NCI-H345 (cell line): ENCODE measurements at places on chromosomes 12 and 14.

- DNase-seq = no peak
Measured at GRCh38 chr12:44654646-44655639, 221.2 kb downstream of the NELL2 start.

DNA sequence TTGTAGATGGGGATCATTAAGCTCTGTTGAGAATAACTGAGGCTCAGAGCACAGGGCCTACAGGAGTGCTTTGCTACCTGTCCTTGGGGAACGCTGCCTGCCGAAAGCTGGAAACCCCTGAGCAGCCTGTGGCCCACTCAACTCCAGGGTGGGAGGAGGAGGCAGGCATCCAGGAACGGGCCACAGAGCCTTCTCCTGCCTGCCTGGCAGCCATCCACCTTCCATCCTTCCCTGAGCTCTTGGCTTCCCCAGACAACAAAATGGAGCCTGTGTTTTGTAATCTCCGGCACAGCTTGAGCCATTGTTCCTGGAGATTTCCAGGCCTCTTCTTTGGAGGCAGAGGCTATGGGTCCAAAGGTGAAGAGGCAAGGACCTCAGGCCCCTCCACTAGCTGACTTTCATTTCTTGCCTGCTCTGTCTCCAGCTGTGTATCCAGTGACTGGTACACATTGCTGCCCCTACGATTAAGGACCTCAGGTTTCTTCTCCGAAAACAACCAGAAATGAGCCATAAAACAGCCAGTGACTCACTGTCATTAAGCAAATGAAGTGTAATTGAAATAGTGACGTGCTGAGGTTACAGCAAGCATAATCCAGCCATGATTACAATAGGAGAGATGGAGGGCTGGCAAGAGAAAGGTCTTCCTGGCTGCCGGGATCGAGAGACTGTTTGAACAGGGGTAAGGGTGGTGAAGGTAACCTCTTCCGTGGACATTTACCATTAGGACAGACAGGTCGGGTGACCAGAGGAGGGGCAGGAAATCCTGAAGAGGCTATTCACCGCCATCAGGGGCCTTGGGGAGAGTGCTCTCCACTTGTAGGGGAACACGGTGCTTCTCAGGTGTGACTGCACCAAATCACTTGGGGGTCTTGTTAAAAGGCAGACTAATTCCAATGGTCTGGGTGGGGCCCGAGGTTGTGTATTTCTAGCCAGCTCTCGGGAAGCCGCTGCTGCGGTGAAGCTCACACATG is 56.3 kb upstream of the KCNA5 start:
- peak; percentile 45 for DNase-seq

- DNase-seq = no peak
Measured at GRCh38 chr12:75937486-75937885, 94.1 kb downstream of the PHLDA1 start.

DNA sequence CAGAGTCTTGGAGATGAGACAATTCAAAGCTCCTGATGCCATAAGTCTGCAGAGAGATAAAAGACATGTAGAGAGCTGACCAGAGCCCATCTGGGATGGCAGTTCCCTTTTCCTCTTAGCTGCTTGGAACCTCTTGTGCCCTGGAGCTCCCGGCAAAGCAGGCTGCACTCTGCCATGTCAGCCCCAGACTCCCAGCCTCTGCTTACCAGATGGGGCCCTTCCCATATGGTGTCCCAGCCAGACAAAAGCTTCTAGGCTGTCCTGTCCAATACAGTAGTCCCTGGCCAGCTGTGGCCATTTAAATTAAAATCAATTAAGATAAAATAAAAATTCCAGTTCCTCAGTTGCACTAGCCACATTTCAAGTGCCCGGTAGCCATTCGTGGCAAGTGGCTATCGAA is 303.9 kb downstream of the TTC6 start:
- DNase-seq = no peak

DNA sequence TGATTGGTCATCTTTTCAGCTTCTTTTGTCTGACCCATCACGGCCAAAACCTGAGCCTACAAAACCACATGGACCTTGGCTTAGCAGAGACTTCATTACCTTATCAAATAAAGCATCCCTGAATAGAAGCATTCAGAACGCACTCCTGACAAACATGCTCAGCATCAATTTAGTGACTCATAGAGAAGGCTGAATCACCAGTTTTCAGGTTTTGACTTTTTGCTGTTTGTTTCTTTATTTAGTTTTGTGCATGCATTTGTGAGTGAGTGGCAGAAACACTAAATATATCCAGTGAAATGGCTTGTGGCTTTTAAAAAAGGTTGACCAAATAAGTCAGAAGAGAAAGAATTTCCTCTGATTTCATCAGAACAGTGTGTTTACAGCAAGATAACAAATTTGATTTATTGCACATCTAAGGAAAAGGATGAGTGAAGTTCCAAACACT is 19.0 kb upstream of the OVCH1 start:
- no peak for DNase-seq

GRCh38 chr12:62618319-62618718 is 151.7 kb downstream of the MON2 start:
- no peak for DNase-seq

DNA sequence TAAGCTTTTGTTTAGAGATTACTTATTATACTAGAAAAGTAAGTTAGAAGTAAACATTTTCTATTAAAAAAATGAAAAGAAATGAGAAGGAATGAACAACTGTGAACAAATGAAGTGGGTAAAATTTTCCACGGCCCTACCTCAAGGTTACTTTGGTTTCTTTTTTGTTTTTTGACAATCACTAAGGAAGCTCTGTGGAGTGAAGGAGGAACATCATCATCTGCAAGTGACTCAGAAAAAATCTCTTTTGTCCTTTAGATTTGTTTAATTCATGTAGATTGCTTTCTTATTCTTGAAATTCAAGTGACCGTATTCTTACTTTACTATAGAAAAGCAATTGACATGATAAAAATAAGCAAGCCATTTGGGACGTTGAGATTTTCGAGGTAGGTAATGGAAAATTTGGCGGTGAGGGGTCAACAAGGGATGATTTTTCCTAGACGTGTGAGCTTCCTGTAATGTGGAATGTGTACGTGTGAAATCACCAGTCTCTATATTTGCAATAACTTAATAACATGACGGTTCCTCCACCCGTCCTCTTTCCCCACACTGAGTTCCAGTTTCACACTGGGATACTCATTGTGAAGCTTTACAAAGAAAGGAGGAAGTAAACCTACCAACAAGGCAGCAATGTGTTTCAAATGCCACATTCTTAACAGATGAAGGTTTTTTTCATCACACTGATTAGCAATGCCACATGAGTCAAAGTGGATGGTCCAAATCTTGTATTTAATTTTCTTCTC is 62.3 kb upstream of the EGLN3 start:
- no peak for DNase-seq

DNA sequence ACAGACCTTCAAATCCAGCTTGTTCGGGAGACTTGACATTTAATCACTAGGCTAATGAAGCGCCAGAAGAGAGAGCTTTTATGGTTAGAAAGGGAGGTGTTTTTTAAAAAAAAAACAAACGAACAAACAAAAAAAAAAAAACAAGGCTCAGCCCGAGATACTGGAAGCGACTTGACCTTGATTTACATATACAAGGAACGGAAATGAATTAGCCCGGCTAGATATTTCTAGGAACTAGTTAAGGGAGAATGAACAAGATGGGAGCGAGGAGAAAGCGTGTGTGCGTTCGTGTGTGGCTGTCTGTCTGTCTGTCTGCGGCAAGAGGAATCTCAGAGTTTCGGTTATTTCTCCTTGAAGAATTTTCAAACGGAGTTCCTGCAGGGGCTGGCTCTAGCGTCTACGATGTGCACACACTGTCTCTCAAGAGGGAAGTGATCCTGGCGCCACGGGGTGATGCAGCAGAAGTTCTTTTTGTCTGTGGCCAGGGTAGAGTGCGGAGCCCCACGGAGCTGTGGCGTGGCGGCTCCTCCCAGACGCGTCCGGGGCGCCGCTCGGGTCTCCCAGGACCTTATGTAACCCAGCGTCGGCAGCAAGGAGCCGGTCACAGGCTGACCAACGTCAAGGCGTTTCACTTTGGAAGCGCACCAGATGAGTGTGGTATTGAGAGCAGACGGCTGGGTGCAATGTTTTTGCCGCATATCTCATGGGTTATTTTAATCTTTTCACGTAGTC is 18.8 kb downstream of the SOCS2 start:
- peak; percentile 48 for DNase-seq

DNA sequence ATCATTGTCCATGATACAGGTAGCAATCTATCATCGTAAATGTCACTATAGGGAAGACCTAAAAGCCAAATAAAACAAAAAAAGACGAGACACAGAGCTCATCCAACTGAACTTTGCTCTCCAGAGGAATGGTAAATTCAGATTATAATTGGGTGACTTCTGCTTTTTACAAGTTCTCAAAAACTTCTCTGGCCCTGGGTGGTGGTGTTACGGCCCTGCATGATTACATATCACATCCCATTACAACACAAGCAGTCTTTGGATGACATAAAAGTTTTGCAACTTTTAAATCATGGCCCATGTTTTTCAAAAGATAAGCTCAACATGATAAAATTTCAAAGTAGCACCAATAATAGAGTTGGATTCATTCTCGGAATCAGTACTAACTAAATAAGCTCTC is 299.6 kb downstream of the DIO2 start:
- no peak for DNase-seq

GRCh38 chr12:130716969-130717366 is 869 bp upstream of the RIMBP2 start:
- no peak for DNase-seq

DNA sequence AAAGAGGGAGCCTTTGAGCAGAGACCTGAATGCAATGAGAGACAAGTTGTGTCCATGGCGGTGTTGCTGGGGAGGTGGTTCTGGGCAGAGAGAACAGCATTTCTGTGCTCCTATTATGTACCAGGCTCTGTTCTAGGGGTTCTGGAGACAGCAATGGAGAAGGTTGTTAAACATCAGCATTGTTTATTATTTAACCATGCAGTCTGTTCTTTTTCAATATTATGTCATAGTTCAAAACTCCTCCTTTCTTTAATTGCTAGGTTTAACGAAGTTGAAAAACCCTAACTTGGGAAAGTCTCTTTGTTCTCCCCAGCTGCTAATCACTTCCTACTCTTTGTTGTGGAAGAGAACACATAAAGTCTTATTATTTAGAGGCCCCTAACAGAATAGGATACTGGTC is 279.3 kb downstream of the RAD51B start:
- DNase-seq = no peak

DNA sequence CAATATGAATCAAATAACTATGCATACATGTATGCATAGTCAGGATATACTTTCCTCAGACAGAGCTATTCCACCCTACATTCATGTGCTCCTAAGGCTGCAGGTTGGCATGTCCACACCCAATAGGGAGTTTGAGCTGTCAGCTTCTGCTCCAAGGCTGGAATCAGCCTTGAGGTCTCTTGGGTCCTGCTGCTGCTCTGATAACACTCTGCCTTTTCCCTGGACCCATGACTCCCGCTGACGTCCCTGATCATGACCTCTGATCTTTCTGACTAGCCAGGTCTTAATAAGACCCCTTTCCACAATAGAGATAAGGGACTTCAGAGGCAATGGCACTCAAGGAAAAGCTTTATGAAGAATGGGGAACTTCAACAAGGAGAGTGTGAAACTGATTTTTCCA is 5.7 kb downstream of the PITPNM2 start:
- DNase-seq = no peak

DNA sequence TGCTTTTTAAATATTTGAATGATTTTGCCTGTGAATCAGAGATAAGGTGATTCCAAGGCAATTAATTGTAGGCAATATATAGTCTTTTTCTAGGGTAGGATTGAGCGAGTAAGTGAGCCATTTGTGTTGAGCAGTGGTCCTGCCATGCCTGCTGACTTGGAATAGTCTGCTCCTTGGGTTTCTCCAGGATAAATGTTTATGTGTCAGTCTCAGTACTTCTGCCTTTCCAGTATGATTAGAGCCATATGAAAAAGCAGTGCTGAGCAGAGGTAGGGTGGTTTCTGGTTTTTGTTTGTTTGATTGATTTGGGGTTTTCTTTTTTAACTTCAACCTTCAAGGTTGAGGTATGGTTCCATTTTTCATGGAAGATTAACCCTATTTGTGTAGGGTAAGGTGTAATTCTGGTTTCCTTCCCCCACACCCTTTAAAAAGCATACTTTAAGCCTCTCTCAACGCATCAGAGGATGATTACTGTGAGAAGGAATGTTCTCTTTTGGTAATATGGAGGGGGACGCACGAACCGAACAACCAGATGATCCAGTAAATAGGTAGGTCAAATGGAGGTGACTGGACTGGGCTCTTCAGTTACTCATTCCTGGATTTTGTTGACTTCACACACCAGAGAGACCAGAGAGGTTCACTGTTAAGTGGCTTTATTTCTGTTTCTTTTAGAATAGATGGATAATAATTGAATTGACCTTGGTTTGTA is 22.7 kb downstream of the FRMD6 start:
- no peak for DNase-seq

DNA sequence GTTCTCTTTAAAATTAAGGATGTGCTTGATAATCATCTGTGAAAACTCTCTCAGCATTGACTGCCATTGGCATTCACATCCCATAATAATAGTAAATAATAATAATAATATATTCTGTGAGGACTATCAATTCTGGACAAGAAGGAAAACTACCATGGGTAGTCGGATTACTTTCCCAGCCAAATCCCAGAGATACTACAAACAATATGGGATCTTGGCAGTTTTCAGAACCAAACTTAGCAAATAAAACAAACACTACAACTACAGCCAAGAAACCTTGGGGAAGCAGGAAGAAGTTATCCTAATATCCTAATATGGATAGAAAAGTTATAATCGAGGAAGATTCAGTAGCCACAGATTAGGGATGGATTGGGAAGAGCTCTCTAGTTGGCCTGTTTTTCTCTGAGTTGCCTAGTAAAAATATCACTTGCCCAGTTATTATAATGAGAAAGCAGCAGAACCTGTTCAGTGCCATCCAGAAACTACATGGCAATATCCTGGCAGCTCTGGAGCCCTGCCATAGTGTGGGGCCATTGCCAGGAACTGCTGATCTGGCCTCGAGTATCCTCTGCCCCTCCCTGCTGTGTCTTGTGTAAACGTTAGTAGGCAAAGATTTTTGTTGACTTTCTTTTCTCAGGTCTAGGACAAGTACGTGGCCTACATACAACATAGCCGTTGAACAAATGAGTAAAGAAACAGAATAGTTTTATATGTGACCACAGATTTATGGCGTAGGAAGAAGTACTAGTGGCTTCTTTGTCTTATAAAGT is 193.5 kb downstream of the SLC2A13 start:
- peak; percentile 13 for DNase-seq

DNA sequence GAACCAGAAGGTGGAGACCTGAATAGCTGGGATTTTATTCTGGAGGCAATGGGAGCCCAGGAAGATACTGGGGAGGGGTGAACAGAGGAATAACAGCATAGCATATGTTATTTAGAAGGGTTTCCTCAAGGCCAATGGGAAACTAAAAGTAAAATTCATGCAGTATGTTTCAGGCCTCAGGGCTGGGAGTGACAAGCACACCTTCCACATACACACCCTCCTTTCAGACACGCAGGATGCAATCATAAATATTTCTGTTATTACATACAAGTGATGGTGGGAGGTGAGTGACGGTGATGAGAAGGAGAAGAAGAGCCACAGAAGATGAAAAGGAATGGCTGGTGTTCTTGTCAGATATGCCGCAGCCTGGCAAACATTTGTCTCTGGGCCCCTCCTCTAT is 106.1 kb upstream of the FLRT2 start:
- no peak for DNase-seq

- peak; percentile 87 for DNase-seq
Measured at GRCh38 chr12:118979763-118980406, 1.5 kb upstream of the SRRM4 start.
